ENCODE measurements at places on chromosomes 11 and 22.

DNA sequence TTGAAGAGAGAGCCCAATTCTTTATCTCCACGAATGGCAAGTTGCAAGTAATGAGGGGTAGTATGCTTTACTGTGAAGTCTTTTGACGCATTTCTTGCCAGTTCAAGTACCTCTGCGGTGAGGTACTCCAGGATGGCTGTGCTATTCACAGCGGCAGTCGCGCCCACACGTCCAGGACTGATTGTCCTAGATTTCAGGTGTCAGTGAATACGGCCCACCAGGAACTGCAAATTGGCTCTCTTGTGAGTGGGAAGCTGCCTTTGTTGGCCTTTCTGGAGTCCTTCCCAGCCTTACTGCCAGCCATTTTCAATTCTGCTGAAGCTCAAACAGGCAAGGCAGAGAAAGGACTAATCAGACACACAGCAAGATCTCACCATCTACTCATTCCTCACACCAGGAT lies 8.5 kb downstream of the PPFIA1 start:
- DNase-seq = no peak

DNA sequence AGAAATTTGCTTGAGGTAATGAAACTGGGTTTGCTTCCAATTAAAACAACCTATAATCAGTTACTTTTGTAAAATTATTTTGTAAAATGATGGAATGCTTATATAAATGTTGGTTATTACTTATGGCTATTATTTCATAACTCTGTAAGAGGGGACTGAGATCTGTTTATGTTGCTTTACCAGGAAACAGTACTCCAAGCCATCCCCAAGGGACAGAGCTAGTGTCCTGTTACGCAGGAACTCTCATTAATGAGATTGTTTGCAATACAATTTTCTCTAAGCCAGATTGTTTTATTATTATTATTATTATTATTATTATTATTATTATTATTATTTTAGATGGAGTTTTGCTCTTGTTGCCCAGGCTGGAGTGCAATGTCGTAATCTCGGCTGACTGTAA lies 2.3 kb upstream of the NOX4 start:
- no peak for DNase-seq

DNA sequence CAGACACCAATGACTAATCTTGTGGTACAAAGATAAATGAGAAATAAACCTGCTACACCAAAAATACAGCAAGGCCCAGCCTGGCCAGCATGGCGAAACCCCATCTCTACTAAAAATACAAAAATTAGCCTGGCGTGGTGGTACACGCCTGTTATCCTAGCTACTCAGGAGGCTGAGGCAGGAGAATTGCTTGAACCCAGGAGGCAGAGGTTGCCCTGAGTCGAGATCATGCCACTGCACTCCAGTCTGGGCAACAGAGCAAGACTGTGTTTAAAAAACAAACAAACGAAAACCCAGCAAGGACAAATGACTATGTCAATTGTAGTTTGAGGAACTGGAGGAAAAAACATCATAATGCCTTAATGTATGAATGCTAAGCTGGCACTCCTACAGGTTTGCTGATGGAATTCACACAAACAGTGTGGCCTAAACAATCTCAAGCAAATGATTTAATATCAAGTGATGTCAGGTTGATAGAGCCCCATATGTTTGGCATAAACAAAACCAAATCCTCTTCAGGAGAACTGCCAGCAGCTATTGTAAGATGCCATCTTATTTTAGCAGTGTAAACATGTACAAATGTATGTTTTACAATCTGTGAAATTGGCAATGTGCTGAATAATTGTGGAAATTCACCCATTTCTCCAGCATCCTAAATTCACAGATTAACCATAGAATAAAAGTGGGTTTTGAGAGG lies 20.0 kb downstream of the MMP7 start:
- DNase-seq = no peak

DNA sequence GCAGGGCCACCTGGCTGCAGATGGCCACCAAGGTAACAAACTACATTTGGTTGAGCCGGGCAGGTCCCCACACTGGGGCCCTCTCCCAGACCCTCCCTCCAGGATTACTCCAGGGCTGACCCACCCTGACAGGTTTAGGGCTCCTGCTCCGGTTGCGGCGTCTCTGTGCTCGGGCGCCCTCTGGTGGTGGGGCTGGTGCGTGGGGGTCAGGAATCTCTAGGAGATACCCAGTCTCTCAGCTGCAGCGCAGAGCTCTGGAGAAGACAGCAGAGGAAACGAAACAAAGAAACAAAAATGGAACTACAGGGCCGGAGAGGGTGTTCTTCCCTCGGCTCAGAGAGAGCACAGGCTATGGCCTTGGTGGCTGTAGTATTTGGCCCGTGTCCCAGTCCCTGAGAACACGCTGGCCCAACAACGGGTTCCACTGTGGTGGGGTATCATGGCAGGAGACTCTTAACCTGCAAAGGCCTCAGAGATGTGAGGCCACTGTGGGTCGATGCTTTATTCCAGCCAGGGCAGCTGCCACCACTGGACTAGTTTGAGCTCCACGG lies 2.4 kb downstream of the C11orf96 start:
- peak; percentile 77 for DNase-seq

- no peak for DNase-seq
These were observed 18.7 kb upstream of the SNX32 start for GRCh38 chr11:65814986-65815565.

DNA sequence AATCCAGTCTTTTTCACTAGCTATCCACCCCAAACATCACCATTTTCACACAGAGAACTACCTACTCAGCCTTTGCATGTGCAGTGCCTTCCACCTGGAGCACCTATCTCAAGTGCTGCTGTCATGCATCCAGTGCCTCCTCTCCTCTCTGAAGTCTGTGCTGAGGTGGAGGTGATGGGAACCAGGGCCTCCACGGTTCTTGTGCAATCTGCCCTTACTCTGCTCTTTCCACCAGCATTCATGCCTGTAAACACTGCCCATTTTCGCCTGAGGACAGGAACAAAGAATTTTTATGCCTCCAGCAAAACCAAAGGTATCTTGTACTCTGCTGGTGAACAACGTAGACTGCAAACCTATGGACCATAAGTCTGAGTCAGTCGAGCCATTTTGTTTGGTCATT lies 27.0 kb downstream of the PITPNB start:
- DNase-seq = no peak

DNA sequence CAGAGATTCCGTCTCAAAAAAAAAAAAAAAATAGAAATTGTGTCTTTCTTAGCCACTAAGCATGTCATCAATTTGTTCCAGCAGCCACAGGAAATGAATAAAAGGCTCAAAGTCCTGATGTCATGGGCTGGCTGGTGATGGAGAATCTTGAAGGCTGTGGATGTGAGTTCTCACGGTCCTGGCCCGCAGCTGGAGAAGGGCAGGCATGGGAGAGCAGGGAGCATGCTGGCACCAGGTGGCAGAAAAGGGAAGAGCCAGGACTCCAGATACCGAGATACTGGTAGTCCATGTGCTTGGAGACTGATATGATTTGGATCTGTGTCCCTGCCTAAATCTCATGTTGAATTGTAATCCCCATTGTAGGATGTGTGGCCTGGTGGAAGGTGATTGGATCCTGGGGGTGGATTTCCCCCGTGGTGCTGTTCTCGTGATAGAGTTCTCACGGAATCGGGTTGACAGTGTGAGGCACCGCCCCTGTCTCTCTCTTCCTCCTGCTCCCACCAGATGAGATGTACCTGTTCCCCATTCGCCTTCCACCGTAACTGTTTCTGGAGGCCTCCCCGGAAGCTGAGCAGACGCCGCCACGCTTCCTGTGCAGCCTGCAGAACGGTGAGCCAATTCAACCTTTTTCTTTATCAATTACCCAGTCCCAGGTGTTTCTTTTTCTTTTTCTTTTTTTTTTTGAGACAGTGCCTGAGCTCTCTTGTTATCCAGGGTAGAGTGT lies 18.1 kb downstream of the MRGPRD start:
- DNase-seq = no peak

- no peak for DNase-seq
These were observed 76.0 kb upstream of the KCNQ1OT1 start for GRCh38 chr11:2775626-2776350.

- DNase-seq = no peak
These were observed 10.9 kb downstream of the PRRG4 start for GRCh38 chr11:32840587-32840986.

- peak; percentile 40 for DNase-seq
These were observed 6.0 kb upstream of the ACR start for GRCh38 chr22:50731811-50732624.

DNA sequence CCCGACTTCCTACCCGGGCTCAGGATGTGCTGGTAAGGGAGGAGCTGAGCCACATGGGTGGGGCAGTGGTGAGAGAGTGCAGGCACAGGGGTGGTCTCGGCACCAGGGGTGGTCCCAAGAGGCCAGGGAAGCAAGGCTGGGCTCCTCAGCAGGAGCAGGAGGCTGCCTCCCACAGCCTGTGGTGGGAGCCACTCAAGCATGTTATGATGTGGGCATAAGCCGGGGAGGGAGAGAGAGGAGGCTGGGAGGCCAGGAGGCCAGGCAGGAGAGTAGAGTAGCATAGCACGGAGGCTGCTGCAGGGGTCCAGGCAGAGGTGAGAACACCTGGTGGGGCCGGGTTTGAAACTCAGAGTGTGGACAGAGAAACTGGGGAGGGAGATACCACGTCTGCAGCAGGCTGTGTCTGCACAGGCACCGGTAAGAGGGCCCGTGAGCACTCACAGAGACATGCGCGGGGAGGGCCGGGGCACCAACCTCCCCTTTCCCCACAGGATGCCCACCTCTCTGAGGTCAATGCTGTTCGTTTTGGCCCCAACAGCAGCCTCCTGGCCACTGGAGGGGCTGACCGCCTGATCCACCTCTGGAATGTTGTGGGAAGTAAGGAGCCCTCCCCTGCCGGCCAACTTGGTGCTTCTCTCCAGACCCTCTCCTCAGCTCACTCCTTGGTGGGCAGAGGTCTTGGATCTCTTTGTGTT lies 10.7 kb downstream of the ATG16L2 start:
- no peak for DNase-seq
